ENCODE measurements at places on chromosomes 3 and 15. TPM values are rescaled to one million over a fixed set of nuclear protein-coding genes. Genes with fewer than 3 reads are reported as not detected.

Gene IL5RA
- not detected for total RNA-seq

Gene TNFSF10
- total RNA-seq: 1.1 TPM

Gene SAMMSON
- not detected for total RNA-seq

Gene CELSR3
- total RNA-seq: 0.91 TPM

Gene PDZRN3
- 26.0 TPM for total RNA-seq

Gene ZDHHC19
- total RNA-seq: not detected
